ENCODE measurements at places on chromosomes 7 and 10. TPM values are rescaled to one million over a fixed set of nuclear protein-coding genes. Genes with fewer than 3 reads are reported as not detected.

GRCh38 chr10:43964486-43964885 lies 315.8 kb upstream of the ZNF32 start:
- H3K27ac ChIP-seq = no peak overlapping the region
- no peak for DNase-seq
- H3K36me3 ChIP-seq = no peaks in the 10 kb centered on the region
- H3K4me3 ChIP-seq = no peak overlapping the region
- peaks cover 20% of the 10 kb centered on the region for H3K27me3 ChIP-seq
- peaks cover 6% of the 10 kb centered on the region for H3K4me1 ChIP-seq

Gene RPEL1
- total RNA-seq = not detected

Gene CTBP2
- total RNA-seq = 2.5 TPM

DNA sequence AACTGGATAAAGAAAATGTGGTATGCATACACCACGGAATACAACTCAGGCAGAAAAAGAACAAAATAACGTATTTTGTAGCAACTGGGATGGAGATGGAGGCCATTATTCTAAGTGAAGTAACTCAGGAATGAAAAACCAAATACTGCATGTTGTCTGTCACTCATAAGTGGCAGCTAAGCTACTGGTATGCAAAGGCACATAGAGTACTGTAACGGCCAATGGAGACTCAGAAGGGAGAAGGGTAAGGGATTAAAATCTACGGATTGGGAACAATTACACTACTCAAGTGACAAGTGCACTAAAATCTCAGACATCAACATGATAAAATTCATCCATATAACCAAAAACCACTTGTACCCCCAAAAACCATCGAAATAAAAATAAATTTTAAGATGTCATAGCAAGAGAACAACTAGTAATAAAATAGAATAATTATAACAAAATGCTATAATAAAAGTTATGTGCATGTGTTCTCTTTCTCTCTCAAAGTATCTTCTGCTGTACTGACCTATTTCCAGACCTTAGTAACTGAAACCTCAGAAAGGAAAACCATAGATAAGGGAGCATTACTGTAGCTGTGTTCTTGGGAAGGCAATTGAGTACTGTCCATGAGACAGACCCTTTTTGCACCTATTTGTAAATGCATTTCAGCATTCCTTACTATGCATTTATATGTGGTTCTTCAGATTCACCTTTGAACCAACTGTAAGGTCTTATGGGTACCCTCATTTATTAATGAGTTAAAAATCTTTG lies 6.7 kb upstream of the NEBL start:
- no peak overlapping the region for H3K4me3 ChIP-seq
- no peak for DNase-seq
- H3K36me3 ChIP-seq = no peaks in the 10 kb centered on the region
- no peak overlapping the region for H3K27ac ChIP-seq

Gene C10orf95
- total RNA-seq = not detected

DNA sequence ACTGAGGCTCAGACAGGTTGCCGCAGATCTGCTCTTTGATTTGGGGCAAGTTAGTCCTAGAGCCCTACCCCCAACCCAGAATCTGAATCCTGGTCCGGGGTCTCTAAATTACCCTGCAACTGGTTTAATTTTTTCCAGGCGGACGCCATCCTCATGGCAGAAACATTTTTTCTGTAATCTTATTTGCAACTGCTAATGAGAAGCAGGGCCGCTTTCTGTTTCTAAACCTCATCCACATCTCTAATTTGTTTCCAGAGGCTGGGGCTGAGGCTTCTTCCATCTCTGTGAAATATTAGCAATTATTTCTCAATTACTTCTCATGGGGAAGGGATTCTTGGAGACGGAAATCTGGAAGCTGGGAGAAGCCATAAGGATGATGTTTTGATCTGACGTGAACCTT lies 261.6 kb downstream of the RPS24 start:
- H3K4me1 ChIP-seq = peaks cover 6% of the 10 kb centered on the region
- H3K27ac ChIP-seq = no peak overlapping the region
- H3K36me3 ChIP-seq = no peaks in the 10 kb centered on the region
- H3K4me3 ChIP-seq = no peak overlapping the region

Gene AEBP1
- total RNA-seq = 18.1 TPM

GRCh38 chr10:52621635-52622079 lies 150.9 kb downstream of the MBL2 start:
- H3K27me3 ChIP-seq = no peaks in the 10 kb centered on the region
- no peak overlapping the region for H3K4me3 ChIP-seq
- H3K36me3 ChIP-seq = no peaks in the 10 kb centered on the region

Gene AKR1E2
- total RNA-seq = 1.7 TPM

- H3K36me3 ChIP-seq = peaks cover 5% of the 10 kb centered on the region
- peaks cover 10% of the 10 kb centered on the region for H3K4me1 ChIP-seq
- DNase-seq = no peak
- H3K27ac ChIP-seq = no peak overlapping the region
Measured at GRCh38 chr7:107404740-107405537, 64.9 kb upstream of the GPR22 start.

GRCh38 chr10:5018134-5018533 lies 14.5 kb upstream of the AKR1C2 start:
- H3K27me3 ChIP-seq = no peaks in the 10 kb centered on the region
- no peak for DNase-seq
- H3K4me3 ChIP-seq = no peak overlapping the region
- no peaks in the 10 kb centered on the region for H3K36me3 ChIP-seq
- H3K27ac ChIP-seq = no peak overlapping the region
- H3K4me1 ChIP-seq = no peaks in the 10 kb centered on the region

Gene AKR1C8
- not detected for total RNA-seq
